ENCODE measurements at places on chromosomes 1 and 21.
A peak's percentile ranks its signal among the peaks of the same experiment; 100 is the strongest.

- DNase-seq = no peak
Observed at GRCh38 chr1:209869291-209870149, 41.7 kb downstream of the UTP25 start.

DNA sequence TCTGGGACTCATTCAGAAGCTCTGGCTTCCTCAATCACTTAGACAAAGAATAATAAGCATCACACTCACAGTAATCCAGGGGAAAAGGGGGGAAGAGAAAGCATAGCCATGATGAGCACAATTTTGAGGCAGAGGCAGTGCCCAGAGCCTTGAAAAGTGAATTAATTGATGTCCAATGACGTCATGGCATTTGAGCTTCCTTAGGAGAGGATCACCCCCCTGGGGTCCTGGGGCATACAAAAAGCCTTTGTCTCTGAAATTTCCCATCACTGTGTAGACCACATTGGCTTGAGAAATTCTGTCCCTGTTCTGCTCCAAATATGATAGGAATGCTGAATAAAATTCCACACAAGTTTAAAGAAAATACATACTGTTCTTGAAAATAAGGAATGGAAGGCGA lies 84.3 kb upstream of the COA6 start:
- DNase-seq = no peak

DNA sequence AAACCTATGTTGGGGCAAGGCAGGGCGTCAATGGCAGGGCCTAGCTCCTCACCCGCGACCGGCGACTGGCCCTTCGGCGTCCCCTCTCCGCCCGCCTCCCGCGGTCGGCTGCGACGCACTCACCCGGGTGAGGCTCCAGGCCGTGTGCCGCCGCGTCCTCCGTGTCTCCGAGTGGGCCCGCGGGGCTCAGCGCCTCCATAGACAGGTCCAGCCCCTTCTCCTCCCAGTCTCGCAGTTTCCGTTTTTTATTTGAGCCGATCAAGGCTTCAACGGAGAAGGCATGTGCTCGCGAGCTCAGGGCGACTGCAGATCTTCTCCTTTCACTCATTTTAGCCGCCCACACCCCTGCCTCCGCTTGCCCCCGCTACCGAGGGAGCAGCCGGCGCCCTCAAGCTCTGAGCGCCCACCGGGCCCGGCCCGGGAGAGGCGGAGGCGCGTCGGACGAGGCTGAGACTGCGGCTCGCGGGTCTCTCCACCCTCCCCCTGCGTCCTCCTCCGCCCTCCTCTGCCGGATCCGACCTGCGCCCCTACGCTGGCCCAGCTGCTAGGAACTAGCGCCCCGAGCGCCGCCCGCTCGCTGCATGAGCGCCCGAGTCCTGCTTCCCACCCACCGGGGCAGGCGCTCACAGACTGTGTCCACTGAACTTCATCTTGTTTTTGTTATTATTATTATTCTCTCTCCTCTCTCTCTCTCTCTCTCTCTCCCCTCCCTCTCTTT lies 516 bp downstream of the TBX15 start:
- no peak for DNase-seq

DNA sequence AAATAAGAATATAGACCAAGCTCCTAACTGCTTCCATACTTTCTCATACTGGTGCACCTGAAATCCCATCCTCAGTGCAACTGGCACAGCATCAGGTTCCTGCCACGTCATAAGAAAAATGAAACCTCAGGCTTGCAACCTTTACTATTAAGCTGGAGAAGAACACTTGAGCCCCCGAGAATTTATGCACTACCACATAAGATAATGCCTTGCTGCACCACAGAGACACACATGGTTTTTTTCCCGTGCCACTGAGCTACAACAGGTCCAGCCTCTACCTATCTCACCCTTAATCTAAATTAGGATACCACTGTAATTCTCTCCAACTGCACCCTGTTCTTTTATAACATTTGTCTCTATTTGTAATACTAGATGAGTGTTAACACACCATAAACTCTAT lies 174.5 kb downstream of the DENND1B start:
- DNase-seq = no peak

- no peak for DNase-seq
Observed at GRCh38 chr1:112954017-112954650, 1.9 kb downstream of the SLC16A1 start.

DNA sequence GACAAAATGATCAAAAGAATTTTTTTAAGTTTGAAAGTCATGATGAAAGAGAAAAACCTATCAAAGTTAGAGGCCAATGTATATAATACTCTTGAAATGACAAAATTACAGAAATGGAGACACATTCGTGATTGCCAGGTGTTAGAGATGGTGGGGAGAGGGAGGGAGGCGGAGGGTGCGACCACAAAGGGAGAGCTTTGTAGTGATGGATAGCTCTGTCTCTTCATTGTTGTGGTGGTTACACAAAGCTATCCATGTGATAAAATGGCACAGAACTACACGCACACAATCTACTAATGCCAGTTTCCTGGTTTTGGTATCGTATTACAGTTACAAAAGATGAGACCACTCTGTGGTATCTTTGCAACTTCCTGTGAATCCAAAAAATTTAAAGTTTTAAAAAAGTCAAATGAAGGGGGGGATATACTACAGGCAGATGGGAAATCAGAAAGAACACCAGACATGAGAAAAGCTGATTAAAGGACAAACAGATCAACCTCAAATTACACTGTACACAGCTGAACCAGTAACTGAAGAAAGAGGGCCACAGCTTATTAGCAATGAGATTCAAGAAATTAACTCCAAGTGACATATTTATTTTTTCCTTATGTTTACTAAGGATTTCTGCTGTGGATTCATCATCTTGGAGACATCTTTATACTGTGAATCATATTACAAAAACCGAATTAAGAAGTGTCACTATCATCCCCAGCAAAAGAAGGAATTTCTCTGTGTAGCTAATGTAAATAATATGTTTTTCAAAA lies 199.1 kb downstream of the SLC45A1 start:
- no peak for DNase-seq

GRCh38 chr1:214337511-214337910 lies 56.6 kb downstream of the SMYD2 start:
- no peak for DNase-seq

- no peak for DNase-seq
Observed at GRCh38 chr1:17624611-17625233, 85.2 kb downstream of the ARHGEF10L start.

GRCh38 chr21:28580585-28580984 lies 412.1 kb downstream of the LTN1 start:
- DNase-seq = no peak

- DNase-seq = no peak
Observed at GRCh38 chr21:15365751-15366392, 301.1 kb upstream of the NRIP1 start.

GRCh38 chr1:57549300-57549699 lies 125.4 kb upstream of the DAB1 start:
- DNase-seq = no peak

GRCh38 chr1:32724678-32725614 lies 22.4 kb upstream of the SYNC start:
- no peak for DNase-seq

DNA sequence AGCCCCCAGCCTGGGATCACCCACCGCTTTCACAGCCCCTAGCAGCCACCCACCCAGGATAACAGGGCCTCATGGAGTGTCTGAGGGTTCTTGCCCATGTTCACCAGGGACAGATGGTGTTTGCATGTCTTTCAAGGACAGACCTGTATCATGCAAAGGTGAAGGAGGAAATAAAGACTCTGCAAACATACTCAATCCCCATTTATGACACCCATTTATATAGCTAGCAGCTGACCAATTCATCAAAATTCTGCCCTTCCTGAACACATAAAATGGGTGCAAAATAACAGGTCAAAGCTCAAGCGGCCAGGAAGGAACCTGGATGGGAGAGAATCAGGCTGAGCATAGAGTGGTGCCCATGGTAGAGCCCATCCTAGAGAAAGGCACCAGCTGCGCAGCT lies 32.8 kb upstream of the LYPD8 start:
- no peak for DNase-seq

DNA sequence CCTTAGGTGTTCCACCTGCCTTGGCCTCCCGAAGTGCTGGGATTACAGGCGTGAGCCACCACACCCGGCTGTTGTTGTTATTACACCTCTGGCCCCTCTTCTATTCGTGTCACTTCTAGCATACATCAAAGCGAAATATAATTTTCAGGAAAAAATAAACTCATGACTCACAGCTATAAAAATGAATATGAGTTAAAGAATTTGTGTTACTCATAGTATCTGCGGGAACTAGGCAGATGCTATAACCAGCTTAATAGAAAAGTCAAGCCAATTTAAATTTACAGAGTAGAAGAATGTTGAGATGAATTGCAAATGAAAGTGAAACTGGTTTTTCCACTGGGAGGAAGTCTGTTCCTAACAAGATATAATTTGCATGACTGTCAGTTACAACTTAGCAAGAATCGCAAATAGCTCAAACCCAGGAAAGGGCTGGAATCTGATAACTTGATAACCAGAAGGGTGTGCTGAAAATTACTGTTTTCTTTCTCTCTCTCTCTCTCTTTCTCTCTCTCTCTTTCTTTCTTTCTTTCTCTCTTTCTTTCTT lies 11.2 kb downstream of the OR2W3 start:
- no peak for DNase-seq

- no peak for DNase-seq
Observed at GRCh38 chr1:84497631-84498275, 8.4 kb upstream of the SPATA1 start.

- DNase-seq = no peak
Observed at GRCh38 chr21:29238053-29238966, 60.4 kb upstream of the BACH1 start.

DNA sequence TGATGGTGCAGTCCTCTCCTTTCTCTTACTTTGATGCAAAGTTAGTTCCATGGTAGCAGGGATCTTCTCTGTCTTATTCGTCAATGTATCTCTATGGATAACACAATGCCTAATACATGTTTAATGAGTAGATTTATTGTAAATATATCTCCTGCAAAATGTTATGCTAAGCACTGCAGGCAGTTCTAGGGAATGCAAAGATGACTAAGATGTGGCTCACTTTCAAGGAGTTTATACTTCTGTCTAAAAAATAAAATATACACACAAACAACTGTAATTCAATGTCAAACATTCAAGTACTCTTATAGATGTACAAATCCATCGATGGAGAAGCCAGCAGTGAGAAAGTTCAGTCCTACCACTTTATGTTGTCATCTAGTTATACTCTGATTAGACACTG lies 194.3 kb downstream of the KCTD3 start:
- no peak for DNase-seq

- peak; percentile 38 for DNase-seq
Observed at GRCh38 chr1:154407198-154408091, 2.3 kb downstream of the IL6R start.

GRCh38 chr1:43688594-43689000 lies 18.7 kb upstream of the ST3GAL3 start:
- no peak for DNase-seq

- no peak for DNase-seq
Observed at GRCh38 chr1:185385991-185386390, 68.9 kb upstream of the IVNS1ABP start.

DNA sequence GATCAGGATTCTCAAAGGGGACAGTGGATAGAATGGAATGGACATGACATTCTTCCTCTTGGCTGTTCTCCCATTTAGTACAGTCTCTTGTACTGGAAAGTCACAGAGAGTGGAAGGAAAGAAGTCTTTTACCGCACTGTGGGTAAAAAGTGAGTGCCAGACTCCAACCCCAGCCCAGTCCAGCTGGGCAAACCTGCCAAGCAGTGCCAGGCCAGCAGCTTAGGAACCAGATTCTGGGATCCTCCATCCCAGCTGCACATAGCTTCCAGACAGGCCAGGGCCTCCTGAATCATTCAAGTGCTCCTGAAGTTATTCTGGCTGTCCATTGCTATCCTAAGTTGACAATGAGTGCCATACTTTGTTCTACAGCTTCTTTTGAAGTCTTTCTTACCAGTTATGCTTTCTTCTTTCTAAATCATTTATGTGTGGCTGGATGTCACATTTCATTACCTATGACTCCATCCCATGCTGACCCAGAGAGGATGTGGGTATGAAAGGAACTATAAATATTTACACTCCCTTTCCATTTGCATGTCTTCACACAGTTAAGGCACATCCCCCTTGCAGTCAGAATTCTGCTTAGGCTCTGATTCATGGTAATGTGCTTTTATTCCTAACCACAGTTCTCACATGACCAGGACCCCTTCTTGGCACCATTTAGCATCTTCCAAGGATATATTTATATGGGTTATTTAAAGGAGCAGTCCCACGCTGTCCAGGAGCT lies 88.9 kb downstream of the AK5 start:
- DNase-seq = no peak

DNA sequence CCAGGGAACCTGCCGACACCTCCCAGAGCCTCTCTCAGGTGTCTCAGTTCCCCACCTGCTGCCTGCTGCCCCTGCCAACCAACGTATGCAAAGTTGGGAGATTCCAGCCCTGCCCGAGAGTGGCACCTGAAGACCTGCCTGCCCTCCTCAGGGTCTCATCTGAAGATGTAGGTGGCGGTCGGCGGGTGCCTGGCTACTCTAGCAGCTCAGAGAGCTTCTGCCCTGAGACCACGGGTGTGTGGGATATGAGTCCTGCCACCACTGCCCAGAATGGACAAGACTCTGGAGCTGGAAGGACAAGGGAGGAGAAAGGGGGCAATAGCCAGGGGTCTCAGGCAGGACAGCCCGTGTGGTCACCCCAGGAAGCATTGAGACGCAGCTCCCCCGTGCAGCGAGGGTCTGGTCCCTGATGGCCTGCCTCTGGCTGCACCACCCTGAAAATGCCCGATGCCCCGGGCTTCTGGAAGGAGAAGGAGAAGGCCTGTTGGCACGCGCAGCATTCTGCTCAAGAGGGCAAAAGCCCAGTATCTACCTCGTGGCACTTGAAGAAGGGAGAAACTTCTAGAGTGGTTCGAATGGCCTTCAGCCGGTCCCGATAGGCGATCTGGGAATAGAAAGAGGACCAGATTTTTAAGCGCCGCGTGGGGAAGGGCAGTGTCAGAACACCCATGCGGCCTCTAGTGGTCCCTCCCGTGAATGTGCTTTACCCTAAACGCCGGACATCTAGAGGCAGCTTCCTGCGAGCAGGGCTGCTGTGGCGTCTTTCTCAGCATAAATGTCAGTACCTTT lies 88.8 kb downstream of the STUM start:
- DNase-seq = peak; percentile 26

DNA sequence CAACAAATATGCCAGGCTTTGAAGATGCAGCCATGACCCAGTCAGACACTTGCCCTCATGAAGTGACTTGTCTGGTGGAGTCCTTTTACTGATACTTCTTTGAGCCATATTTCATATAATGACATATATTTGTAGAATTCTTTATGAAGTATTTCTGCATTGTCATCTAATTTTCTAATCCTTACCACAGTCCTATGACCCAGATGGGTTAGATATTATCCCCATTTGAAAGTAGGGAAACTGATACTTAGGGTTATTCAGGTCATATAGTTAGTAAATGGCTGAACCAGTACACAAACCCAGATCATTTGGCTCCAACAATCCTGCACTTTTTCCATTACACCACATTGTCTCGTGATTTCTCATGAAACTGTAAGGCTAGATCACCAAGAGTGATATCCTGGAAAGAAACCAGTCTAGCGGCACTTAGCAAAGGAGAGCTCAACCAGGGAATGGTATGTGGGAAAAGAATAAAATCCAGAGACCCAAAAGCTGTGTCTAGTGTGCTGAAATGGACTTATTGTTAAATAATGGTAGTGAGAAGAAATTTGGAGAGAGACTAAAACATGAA lies 49.6 kb downstream of the ZFYVE9 start:
- DNase-seq = no peak

GRCh38 chr1:109500941-109501381 lies 7.1 kb downstream of the CYB561D1 start:
- DNase-seq = no peak

- DNase-seq = no peak
Observed at GRCh38 chr1:211420845-211421454, 71.0 kb downstream of the RD3 start.

GRCh38 chr1:54096877-54097240 lies 43.5 kb downstream of the TCEANC2 start:
- DNase-seq = no peak
